Heart right ventricle (tissue), 16 donors: ENCODE measurements at places on chromosomes 3 and 15. TPM values are rescaled to one million over a fixed set of nuclear protein-coding genes. Genes with fewer than 3 reads are reported as not detected.
A peak's percentile ranks its signal among the peaks of the same experiment; 100 is the strongest.

DPPA4 gene
- not detected for total RNA-seq

- H3K4me3 ChIP-seq: no peak overlapping the region
- H3K36me3 ChIP-seq: no peaks in the 10 kb centered on the region
- no peaks in the 10 kb centered on the region for H3K27me3 ChIP-seq
- no peak for DNase-seq
- no peaks in the 10 kb centered on the region for H3K4me1 ChIP-seq
Measured at GRCh38 chr3:100523050-100523760, 30.8 kb downstream of the TMEM45A start.

CSPG5 gene
- 0.79 TPM for total RNA-seq

DNA sequence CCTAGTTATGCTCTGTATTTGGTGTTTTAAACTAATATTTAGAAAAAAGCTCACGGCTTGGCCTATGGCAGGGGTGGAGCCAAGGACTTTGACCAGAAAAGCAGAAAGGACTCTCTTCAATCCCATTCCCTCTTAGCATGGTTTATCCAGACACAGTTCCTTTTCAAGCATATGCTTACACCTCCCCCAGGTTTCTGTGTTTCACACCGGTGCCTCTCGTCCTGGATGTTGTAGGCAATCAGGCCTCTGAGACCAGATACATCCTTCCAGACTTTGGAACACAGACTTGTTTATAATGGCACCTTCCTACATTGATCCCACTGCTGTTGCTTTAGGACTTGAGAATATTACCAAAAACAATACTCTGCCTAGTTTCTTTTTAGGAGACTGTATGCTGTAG lies 440.5 kb upstream of the ARPP21 start:
- H3K4me1 ChIP-seq: no peaks in the 10 kb centered on the region
- no peak overlapping the region for H3K4me3 ChIP-seq
- no peak for DNase-seq
- no peak overlapping the region for H3K27ac ChIP-seq
- H3K36me3 ChIP-seq: no peaks in the 10 kb centered on the region
- no peaks in the 10 kb centered on the region for H3K27me3 ChIP-seq

- H3K27me3 ChIP-seq: no peaks in the 10 kb centered on the region
- no peak for DNase-seq
- no peak overlapping the region for H3K27ac ChIP-seq
- H3K4me1 ChIP-seq: no peaks in the 10 kb centered on the region
- H3K36me3 ChIP-seq: peaks cover 59% of the 10 kb centered on the region
Measured at GRCh38 chr15:65675551-65675950, 53.8 kb downstream of the SLC24A1 start.

GRCh38 chr3:127182848-127183714 lies 9.8 kb upstream of the PRR23E start:
- no peaks in the 10 kb centered on the region for H3K36me3 ChIP-seq
- no peak for DNase-seq
- H3K4me1 ChIP-seq: no peaks in the 10 kb centered on the region

- H3K4me3 ChIP-seq: no peak overlapping the region
- H3K36me3 ChIP-seq: no peaks in the 10 kb centered on the region
- no peak for DNase-seq
- H3K27me3 ChIP-seq: no peaks in the 10 kb centered on the region
- H3K27ac ChIP-seq: no peak overlapping the region
Measured at GRCh38 chr3:23324745-23325144, 121.6 kb downstream of the UBE2E2 start.

ZNF609 gene
- total RNA-seq: 13.7 TPM

LARP6 gene
- 35.9 TPM for total RNA-seq

PROS1 gene
- 38.2 TPM for total RNA-seq

DNA sequence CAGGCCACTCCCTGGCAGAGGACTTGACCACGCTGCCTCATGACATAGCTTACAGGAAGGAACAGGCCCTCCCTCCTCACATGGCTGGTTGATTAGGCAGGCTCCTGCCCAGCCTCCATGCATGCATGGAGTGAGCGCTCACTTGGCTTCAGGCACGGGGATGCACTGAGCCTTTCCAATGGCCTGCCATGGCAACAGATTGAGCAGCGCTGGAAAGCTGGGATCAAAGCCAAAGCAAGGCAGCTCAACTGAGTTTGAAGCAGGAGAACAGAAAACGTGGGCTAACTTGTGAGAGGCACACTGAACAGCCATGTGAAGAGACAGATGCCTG lies 5.9 kb upstream of the GRAMD2A start:
- peak overlapping the region; percentile 81 for H3K27ac ChIP-seq
- peaks cover 99% of the 10 kb centered on the region for H3K36me3 ChIP-seq
- no peaks in the 10 kb centered on the region for H3K27me3 ChIP-seq
- peaks cover 43% of the 10 kb centered on the region for H3K4me1 ChIP-seq
- H3K4me3 ChIP-seq: no peak overlapping the region
